ENCODE measurements at places on chromosomes 5 and 9.

GRCh38 chr5:97543166-97543565 is 360.1 kb upstream of the RIOK2 start:
- no peak for DNase-seq

GRCh38 chr9:19876569-19877316 is 87.9 kb upstream of the SLC24A2 start:
- no peak for DNase-seq

GRCh38 chr5:156021866-156022265 is 305.1 kb upstream of the SGCD start:
- no peak for DNase-seq

- DNase-seq: no peak
Observed at GRCh38 chr9:84867186-84867585, 197.7 kb downstream of the NTRK2 start.

GRCh38 chr9:35619800-35620158 is 1.6 kb upstream of the CD72 start:
- no peak for DNase-seq

GRCh38 chr5:80782626-80783025 is 127.8 kb upstream of the DHFR start:
- no peak for DNase-seq

- no peak for DNase-seq
Observed at GRCh38 chr5:17477573-17478265, 20.3 kb upstream of the TAF11L2 start.

DNA sequence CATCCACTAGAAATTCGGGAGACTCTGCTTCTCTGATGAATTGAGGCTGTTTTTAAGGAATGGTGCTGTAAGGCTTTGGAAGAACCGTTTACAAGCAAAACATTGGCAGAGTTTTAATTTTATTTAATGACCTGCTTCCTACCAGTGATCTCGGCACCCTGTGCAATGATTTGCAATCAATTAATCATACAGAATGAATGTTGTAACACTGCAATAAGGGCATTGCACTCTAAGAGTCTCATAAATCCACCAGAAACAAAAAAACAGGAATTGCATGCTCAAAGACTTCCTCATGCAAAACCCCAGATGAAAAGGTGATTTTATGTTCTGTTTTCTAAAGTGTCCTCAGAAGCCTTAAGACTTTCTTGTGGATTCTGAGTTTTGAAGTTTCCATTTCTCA is 295.7 kb downstream of the ARHGEF28 start:
- no peak for DNase-seq

- no peak for DNase-seq
Observed at GRCh38 chr9:35318741-35319140, 156.9 kb downstream of the UNC13B start.

DNA sequence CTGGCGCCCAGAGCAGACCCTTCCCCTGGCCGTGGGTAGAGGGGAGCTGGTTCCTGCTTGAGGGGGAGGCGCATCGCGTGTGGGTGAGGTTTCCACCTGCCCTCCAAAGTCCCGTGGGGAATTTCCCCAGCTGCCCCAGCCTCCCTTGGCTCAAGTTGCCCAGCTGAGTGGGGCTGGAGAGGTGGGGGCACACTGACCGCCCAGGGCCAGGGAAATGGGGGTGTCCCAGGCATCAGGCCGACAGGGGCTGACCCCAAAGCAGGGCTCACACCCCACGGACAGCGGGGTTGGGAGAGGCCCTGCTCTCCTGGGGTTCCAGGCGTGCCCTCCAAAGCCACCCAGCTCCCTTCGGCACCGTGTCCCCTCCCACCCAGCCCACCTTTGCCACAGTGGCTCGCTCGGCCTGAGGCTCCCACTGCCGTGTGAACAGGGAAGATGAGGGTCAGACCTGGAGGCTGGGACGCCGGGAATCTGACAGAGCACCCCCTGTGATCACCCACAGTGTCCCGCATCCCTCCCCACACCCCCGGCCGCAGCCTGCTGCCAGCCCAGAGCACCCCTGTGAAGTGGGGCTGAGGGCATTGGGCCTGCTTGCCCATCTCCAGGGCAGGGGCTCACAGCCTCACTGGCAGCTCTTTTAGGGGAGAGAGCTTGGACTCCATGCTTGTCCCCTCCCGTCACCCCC is 933 bp upstream of the EGFL7 start:
- DNase-seq: no peak

GRCh38 chr9:86330186-86330585 is 24.0 kb downstream of the TUT7 start:
- DNase-seq: no peak

DNA sequence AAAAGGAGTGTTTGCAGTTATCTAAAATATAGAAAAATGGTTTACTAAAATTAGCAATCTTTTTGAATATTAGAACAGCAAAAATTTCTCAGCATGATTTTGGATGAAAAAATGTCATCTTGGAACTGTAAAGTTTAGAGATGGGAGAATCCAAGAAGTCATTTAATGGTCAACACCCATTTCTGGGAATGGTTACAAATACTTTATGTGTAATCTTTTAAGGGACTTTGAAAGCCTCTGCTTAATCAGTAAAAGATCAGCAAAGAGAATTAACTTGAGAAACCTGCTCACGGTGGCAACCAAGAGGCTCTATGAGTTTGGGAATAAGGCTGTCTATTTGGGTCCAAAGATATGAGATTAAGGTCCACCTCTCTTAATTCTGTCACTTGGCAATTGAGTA is 13.0 kb downstream of the C1QTNF3 start:
- no peak for DNase-seq

DNA sequence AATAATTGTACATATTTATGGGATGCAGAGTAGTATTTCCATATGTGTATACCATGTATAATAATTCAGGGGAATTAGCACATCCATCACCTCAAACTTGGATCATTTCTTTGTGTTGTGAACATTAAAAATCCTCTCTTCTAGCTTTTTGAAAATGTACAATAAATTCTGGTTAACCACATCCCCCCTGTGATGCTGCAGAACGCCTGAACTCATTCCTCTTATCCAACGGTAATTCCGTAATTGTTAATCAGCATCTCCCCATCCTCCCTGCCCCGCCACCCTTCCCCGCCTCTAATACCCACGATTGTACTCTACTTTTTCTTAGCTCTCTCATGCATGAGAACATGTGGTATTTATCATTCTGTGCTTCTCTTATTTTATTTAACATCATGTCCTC is 127.7 kb upstream of the ANKRD55 start:
- DNase-seq: no peak

- DNase-seq: no peak
Observed at GRCh38 chr5:68562308-68562707, 346.8 kb downstream of the PIK3R1 start.

- no peak for DNase-seq
Observed at GRCh38 chr9:4780651-4781050, 12.1 kb upstream of the RCL1 start.

DNA sequence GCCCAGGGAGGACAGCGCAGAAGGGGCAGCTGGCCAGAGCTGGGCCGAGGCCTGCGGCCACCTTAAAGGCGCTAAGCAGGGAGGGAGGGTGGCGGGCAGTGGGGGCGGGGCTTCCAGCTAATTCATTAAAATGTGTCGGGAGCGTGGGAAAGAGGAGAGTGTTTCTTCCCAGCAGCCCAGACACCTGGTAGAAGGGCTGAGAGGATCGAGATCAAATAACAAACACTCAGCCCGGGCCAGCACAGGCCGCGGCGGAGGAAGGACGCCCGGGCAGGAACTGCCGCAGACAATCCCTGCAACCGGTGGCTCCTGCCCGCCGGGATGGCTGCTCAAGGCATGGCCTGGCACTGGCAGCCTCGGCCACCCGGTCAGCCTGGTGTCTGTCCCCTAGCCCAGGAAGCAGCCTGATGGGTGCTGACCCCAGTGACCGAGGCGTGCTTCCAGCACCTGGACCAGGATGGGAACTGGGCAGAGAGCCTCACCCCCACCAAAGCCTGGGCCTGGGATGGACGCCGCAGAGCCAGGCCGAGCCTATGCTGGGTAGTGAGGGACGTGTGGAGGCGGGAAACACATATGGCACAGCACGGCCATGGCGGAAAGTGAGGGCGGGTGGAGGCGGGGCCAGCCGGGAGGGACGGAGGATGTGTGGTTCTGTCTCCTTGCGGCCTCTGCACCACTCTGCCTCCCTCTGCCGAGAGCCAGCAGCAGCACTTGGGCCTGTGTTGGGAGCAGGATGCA is 3.2 kb upstream of the NRARP start:
- DNase-seq: no peak

DNA sequence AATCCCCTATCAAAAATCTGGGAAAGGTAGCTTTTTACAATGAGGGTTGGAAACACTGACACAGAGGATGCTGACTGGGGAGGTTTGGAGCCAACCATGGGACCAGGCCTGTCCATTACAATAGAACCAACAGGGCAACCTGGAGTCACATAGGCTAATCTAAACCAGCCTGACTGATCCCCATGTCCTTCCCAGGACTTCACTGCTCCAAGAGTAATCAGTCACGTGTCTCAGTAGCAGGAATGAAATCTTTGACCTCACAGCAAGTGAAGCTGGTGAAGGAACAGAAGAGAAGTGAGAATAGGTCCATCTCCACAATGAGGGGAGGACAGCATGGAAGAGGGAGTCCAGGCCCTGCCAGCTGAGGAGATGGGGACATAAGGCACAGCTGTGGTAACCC is 16.0 kb upstream of the GLRX start:
- no peak for DNase-seq

DNA sequence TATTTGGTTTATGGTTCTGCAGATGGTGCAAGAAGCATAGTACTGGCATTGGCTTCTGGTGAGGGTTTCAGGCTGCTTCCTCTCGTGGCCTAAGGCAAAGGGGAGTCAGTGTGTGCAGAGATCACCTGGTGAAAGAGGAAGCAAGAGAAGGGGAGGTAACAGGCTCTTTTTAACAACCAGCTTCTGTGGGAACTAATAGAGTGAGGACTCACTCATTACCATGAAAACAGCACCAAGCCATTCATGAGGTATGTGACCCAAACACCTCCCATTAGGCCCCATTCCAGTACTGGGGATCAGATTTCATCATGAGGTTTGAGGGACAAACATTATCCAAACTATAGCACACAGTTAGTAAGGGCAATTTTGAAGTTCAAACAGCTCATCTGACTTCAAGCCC is 263.5 kb downstream of the TMEM38B start:
- DNase-seq: no peak

DNA sequence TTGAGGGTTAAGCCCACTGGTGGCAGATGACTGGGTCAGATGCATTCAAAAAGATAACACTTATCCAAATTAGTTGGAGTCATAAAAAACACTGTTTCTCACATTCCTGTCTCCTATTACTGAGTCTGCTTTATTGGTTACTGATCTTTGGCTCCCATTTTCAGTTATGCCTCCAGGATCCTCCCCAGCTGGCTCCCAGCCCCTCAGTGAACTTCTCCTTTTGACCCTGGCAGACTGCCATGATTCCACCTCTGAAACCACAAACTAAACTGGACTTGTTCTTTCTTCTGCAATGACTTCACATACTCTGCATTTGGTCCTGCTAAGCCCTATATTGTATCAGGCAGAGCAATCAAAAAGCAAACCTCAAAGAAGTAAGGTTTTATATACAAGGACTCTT is 860.8 kb upstream of the DMAC1 start:
- no peak for DNase-seq

- no peak for DNase-seq
Observed at GRCh38 chr9:114588210-114588609, 641 bp downstream of the ATP6V1G1 start.

DNA sequence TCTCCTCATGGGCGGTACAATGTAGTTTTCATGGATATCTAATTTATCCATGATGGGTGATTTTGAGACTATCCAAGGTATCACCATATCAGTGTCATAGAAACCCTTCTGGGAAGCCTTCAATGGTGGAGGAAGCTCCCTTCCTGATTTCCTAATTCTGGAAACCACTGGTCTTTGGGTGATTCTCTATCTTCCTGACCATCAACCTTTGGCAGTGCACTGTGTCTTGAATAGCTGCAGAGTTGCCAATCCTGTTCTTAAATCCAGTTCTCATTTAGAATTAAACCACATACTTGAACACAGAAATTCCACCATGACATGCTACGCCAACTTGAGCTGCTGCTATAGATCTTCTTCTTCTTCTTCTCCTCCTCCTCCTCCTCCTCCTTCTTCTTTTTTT is 161.7 kb upstream of the KLF9 start:
- DNase-seq: no peak

DNA sequence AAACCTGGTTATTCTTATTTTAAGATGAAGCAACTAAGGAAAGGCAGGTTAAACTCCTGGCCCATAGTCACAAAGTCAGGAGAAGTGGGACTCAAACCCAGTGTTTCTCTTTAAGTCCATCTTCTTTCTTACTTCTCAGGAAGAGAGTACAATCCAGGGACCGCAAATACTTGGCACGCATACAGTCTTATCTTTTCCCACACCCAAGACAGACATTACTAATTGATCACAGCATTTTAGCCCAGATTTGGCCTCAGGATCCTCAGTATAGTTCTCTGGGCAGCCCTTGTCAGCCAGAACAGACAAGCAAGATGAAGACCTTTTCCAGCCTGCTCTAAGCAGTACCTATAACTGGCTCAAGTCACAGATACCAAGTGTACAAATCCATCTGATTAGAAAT is 125.5 kb upstream of the RAI14 start:
- DNase-seq: no peak

DNA sequence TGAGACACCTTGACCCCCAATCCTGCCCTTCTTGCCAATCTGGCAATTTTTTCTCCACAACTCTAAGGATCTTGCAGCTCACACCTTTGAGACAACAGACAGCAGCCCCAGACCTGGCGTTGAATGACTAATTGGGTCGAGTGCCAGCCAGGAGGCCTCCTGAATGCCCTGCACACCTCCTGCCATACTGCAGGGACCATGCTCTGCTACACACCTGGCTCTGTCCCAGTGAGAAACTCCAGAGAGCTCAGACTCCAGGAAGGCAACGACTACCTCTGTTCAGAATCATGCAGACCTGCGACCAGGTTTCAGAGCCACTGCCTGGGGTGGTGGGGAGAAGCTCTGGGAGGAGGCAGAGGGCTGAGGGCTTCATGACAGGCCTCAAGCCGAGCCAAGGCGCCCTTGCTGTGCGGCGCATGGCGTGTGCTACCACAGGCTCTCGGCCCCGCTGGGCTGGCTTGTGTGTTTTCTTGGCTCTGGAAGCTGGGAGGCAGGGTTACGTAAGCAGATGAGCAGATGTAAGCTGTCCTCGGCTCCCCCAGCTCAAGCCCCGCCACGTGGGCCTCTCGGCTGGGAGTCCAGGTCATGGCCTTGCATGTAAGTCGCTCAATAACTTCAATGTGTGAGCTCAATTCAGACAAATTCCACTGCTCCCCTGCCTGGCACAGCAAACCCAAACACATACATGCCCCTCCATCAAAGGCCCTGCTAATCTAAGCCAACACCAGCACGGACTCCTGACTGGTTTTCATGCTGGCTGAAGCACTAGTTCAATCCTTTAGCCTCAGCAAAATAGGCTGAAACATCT is 27.5 kb downstream of the B4GALT1 start:
- DNase-seq: no peak

- no peak for DNase-seq
Observed at GRCh38 chr5:177311392-177311722, 341 bp downstream of the MXD3 start.
